CD4-positive, alpha-beta T cell treated with Interleukin-6 for 4 hours (primary cell): ENCODE measurements at places on chromosomes 7 and 10.

DNA sequence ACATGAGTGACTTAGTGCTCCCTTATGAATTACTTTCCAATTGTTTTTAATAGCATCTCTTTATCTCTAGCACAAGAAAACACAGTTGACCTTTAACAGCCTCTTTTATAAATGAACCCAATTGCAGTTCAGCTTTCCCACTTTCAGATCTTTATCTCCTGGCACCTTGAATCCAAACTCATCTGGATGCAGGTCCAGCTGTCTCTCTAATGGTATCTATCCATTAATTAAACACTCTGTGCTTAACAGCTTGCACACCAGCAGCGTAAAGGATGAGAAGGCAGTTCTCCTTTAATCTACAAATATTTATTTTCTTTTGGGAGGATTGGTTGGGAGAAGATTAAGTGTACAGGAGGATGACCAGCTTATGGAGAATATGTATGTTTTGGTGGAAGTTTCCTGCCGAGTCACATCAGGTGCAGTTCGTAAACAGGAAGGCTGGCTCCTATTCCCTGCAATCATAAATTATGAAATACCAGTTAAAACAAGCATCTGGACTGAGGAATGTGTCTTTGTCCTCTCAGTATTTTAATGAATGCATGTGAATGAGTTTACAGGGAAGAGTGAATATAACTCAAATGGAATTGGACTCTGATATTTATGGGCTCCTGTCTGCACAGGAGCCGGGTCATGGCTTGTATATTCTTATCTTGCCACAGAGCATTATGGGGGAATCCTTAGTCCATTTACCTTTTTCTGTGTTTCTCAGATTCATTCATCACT lies 232.7 kb downstream of the PHF14 start:
- DNase-seq = no peak

GRCh38 chr7:94418851-94419250 lies 24.2 kb downstream of the COL1A2 start:
- DNase-seq = no peak

DNA sequence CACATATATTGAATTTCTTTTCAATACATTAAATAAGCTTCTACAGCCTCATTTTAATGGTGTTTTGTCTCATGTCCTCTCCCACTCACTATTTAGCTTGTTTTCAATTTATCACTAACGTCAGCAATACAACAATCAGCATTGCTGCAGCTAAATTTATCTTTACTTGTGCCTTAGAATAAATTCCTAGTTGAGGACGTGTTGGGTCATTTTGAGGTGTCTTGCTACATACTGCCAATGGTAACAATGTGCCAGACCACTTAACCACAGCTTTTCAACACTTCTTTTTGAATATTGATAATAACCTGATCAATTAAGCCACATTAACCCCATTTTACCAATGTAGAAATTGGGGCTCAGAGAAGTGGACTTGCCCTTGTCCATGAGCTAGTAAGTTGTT lies 26.0 kb downstream of the FRMPD2 start:
- DNase-seq = no peak

DNA sequence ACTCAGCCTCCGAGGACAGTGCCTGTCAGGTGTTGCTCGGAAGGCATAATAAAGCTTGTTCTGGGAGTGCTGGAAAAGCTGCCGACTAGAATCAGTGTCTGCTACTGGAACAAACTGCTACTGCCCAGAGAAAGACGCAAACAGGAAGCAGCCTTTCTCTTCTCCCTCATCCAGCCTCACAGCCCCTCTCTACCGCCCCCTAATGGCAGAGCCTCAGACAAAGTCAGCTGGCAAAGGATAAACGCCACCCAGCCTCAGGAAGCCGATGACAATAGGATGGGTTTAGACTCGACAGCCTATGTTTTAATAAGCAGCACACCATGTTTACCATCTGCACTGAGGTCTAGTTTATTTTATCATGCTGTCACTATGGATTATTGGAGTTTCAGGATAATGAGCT lies 169.5 kb upstream of the LYZL1 start:
- no peak for DNase-seq

DNA sequence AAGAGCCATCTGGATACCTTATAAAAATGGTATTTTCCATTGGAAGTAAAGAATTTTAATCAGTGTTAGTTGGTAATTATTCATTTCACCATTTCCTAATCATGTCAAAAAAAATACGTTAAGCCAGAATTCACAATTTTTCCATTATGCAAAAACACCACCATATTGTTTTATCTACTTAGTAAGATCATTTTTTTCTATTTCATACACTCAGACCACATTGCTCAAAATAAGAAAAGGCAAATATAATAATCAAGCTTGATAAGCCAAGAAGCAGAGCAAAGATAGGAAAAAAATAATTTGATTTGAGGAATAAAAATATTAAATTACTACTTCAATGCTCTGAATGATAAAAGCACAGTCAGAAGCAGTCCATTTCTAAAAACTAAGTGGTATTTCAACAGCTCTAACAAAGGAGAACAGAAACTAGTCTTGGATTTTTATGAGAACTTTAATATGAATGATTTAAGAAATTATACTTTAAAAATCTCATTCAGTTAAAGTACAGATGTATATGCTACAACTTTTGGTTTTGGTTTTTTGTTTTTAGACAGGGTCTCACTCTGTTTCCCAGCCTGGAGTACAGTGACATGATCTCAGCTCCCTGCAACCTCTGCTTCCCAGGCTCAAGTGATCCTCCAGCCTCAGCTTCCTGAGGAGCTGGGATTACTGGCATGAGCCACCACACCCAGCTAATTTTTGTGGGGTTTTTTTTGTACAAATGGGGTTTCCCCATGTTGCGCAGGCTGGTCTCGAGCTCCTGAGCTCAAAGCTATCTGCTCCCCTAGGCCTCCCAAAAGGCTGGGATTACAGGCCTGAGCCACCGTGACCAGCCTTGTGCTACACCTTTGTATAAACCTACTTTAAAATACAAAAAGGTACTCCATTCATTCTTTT lies 46.6 kb downstream of the LRRN3 start:
- DNase-seq = no peak

GRCh38 chr7:124462249-124462648 lies 303.3 kb downstream of the GPR37 start:
- no peak for DNase-seq

- DNase-seq = no peak
These were observed 18.8 kb downstream of the NEBL start for GRCh38 chr10:20877986-20878983.

DNA sequence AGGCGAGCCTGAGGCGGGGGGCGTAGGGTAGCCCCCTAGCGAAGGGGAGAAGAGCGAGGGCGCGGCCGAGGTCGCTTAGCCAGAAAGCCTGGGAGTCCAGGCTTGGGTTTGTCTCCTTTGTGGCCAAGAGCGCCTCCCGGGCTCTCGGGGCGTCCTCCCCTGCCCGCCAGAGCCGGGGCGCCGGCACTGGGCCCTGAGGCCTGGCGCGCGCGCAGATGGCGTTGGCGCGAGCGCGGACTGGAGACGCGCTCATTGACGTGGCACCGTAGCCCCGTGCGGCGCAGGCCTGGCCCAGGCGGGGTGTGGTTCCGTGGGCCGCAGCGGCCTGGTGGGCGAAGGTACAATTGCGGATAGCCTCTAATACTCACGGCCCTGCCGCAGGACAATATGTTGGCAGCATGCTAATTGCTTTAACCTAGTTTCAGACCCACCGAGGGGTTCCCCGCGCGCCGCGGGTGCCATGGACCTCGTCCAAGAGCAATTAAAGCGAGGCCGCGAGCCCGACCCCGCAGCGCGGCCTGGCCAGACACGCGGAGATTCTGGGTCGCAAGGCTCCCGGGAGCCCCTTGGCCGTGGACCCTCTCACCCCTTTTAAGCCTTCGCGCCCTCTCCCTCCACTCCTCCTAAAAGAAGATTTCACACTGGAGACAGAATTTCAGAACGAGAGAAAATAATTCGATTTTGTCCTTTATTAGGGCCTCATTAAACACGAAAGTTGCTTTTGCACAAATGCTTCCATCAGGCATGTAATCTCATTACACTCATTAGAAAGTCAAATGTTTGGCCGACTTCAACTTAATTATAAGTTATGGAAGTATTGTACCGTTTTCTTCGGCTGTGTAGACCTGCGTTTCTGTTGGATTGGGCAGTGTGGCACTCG lies 3.1 kb downstream of the PTF1A start:
- no peak for DNase-seq

GRCh38 chr7:32762925-32763293 lies 128.7 kb downstream of the KBTBD2 start:
- DNase-seq = no peak

- no peak for DNase-seq
These were observed 135.3 kb downstream of the PTPN20 start for GRCh38 chr10:47046321-47047126.

- DNase-seq = no peak
These were observed 1.0 kb downstream of the NKX2-3 start for GRCh38 chr10:99533496-99534449.

DNA sequence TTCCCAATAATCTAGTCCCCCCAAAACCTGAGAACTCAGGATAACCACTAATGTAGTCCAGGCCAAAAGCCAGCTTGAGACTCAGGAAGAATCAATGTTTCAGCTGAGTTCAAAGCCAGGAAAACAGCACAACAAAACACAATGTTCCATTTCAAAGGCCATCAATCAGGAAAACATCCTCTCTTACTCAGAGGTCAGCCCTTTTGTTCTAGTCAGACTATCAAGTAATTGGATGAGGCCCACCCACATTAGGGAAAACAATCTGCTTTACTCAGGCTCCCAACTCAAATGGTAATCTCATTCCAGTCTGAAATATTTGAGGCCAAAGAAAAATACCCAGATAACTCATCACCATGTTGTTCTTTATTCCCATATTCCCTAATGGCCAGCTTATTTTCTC lies 152.2 kb downstream of the SDHAF3 start:
- DNase-seq = no peak

- DNase-seq = no peak
These were observed 19.6 kb downstream of the PCLO start for GRCh38 chr7:83143107-83143506.

DNA sequence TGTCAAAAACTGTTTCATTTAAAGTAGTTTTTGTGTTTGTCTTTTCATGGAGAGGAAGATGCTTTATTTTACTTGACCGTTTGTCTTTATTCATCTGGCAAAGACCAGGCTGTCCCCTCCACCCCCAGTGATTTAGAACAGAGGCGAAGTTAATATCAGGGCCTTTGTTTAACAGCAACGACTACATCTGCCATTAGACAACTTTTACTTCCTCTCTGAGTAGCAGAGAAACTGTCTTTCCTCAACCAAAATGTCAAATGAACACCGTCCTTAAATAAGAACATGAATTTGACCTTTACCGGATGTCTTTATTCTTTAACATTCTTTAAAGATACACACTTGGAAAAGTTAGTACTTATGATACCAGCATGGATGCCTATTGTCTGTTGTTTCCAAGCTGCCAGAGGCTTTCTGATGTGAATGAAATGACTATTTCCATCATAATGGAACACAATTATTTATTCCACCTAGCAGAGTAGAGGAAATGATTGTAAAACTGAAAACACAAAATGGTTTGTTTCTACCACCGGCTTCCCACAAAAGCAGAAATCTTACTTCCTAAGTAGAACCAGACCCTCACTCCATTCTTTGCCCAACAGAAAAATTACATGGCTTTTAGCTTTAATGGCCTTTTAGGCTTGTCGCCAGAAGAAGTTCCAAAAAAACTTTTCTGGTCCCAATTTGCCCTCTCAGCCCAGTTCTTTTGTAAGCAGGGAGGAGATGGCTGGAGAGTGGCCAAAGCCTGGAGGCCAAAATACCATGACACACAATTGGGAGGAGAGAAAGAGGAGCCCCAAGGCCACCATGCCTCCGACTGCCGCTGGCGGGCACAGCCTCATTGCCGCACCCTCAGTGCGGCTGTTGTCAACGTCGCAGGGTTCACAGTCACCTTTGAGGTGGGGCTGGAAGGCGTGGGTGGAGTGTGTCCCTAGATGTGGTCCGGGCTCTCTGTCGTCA lies 168.5 kb downstream of the TEX36 start:
- DNase-seq = no peak

DNA sequence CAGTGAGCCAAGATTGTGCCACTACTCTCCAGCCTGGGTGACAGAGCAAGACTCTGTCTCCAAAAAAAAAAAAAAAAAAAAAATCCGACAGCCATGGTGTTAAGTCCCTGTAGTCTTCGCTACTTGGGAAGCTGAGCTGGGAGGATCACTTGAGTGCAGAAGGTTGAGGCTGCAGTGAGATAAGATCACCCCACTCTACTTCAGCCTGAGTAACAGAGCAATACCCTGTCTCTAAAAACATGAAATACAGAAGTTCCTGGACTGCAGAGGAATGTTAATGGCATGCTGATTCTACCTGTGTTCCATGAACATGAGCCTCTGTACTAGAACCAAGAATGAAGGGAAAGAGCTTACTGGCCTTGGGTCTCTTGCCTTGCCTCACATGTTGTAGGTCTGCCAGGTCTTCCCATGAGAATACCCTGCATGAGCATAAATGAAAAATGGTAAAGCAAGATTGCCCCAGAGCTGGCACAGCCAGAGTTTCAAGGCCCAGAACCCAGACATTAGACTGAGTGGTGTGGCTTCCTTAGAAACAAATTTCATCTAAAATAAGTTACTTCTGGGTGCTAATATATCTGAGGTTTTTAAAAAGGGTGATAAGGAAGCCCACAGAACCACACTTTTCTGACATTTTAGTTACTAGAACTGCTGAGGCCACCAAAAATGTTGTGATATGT lies 8.6 kb downstream of the YAE1 start:
- DNase-seq = no peak

GRCh38 chr7:88147949-88148348 lies 71.9 kb downstream of the SRI start:
- DNase-seq = no peak

DNA sequence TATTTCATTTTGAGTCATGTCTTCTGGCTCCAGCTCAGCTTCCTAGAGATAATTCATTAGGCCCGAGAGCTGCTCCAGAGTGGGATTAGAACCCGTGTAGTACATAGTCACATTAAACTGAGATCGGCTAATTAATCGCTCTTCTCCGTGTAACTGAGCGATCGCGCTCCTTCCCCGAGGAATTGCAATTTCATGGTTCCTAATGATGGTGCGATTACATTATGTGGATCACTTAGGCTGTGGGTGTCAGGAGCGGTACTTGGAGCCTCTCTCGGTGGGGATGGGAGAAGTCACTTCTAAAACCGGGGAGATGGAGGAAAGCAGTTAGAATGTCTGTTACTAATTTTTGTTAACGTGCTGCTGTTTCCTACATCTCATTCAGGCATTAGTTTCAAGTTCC lies 123.0 kb upstream of the TCF7L2 start:
- DNase-seq = no peak

DNA sequence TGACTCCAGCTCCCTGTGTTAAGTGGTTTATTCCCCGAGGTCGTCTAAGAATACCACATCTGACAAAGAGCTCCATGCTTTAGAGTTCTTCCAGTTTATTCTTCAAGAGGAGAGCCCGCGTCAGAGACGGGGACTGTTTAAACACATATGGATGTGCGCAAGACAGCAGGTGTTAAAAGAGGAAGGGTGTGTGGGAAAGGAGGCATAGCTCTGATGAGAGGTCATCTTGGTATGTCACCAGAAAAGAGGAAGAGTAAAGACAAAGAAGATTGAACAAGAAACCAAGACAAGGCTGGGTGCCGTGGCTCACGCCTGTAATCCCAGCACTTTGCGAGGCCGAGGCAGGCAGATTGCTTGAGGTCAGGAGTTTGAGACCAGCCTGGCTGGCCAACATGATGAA lies 258.7 kb downstream of the CCDC3 start:
- no peak for DNase-seq
